PC-3 (cell line): ENCODE measurements at places on chromosomes 4 and X.

GRCh38 chr4:41967392-41967791 lies 14.2 kb upstream of the DCAF4L1 start:
- DNase-seq = peak; percentile 82

GRCh38 chr4:8198906-8199593 lies at the start of gene SH3TC1:
Gene SH3TC1, plus strand, starts transcription at chr4:8199290. Its CDS starts 5,905 bp downstream, at chr4:8205195.
- DNase-seq = peak; percentile 87

GRCh38 chr4:12595986-12596385 lies 888.2 kb downstream of the RAB28 start:
- no peak for DNase-seq

- peak; percentile 8 for DNase-seq
Observed at GRCh38 chr4:2417765-2418649, at the start of gene ZFYVE28. Gene ZFYVE28, minus strand, starts transcription at chr4:2418645. Its CDS starts 322 bp downstream, at chr4:2418323.

GRCh38 chr4:120056246-120056645 lies 10.4 kb downstream of the MAD2L1 start:
- DNase-seq = peak; percentile 35

- no peak for DNase-seq
Observed at GRCh38 chr4:184282251-184282713, 64.6 kb upstream of the ENPP6 start.

GRCh38 chr4:82711158-82711785 lies 87.3 kb downstream of the SCD5 start:
- DNase-seq = no peak

GRCh38 chrX:71000139-71000538 lies 68.0 kb downstream of the SNX12 start:
- no peak for DNase-seq

GRCh38 chr4:182093431-182093831 lies 149.8 kb upstream of the TENM3 start:
- no peak for DNase-seq

- peak; percentile 72 for DNase-seq
Observed at GRCh38 chr4:40525752-40526598, 103.7 kb downstream of the RBM47 start.
